ENCODE measurements at places on chromosomes 16 and 17. TPM values are rescaled to one million over a fixed set of nuclear protein-coding genes. Genes with fewer than 3 reads are reported as not detected.

DNA sequence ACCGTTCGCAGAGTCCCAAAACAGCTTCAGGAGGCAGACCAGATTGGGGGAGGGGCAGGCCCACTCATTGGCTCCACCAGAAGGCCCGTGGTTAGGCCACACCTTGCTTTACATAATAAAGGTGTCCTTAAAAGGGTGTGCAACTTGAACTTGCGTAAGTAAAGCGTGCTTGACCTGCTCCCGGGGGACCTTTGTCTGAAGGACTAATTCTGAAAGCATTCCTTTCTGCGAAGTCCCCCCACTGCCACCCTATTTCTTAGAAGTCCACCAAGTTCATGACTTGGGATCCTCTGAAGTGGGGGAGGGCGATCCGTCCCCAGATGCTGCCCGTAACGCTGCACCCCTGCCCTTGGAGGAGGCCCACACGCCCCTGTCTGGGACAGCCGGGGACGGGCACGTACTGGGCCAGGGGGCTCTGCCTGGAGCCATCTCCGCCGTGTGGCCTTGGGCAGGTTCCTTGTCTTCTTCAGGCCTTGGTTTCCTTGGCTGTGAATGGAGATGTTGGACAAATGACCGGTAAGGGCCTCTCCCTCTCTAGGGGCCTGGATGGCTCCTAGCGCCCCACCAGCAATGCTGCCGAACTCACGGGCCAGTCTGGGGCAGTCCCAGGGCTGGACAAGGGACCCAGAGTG is 823 bp upstream of the ZNF469 start:
- no peak for DNase-seq

GRCh38 chr16:13478991-13479390 is 441.0 kb upstream of the ERCC4 start:
- DNase-seq: no peak

GRCh38 chr17:38908676-38909181 is 16.7 kb upstream of the LASP1NB start:
- DNase-seq: peak; percentile 26

Gene PDILT
- not detected for polyA plus RNA-seq

Gene GAS2L2
- polyA plus RNA-seq: 0.10 TPM

- no peak for DNase-seq
Observed at GRCh38 chr16:11211977-11212797, 43.8 kb downstream of the SOCS1 start.

- no peak for DNase-seq
Observed at GRCh38 chr17:65071861-65072260, 15.3 kb upstream of the GNA13 start.
